Activated naive CD4-positive, alpha-beta T cell treated with anti-CD3 and anti-CD28 coated beads, Interleukin-2, amount 50 U/mL, for 16 hours (primary cell): ENCODE measurements at places on chromosomes 3 and 15.

DNA sequence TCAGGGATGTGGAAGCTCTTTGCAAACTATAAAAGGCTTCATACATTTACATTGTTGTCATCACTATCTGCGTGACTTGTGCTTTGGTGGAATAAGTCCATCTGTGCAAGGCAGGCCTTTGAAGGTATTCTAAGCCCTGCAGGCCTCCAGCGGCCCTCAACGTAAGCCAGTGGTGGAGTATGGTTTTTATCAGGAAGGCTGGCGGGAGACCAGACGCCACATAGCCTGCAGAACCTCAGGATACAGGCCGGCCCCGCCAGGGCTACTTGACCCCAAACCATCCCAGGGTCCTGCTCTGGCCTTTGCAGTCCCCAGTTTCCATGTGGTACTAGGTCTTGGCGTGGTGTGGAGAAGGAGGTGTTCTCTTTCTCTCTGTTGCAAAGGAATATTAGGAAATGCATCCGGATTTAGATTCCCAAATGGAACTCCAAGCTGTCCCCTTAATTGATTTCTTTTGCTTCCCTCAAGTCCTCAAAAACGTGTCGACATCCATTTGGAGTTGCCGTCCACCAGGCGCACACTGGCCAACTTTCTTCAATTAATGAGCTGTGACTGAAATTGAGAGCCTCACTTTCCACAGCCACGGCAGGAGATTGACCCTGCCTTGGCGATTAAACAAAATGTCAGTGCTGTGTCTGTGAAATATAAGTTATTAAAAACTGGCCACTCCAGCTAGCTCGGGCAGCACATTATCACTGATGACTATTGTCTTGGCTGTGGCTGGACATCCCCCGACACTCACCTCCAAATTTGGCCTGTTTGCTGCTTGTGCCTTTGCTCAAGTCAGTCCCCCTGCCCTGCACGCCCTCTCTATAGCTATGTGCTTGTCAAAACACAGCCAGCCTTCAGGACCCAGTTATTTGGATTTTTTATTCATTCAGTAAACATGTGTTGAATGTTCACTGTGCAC, 239.8 kb upstream of the TLE3 start:
- DNase-seq: no peak

- no peak for DNase-seq
These were observed 542.2 kb downstream of the FOXP1 start for GRCh38 chr3:71041371-71041770.

DNA sequence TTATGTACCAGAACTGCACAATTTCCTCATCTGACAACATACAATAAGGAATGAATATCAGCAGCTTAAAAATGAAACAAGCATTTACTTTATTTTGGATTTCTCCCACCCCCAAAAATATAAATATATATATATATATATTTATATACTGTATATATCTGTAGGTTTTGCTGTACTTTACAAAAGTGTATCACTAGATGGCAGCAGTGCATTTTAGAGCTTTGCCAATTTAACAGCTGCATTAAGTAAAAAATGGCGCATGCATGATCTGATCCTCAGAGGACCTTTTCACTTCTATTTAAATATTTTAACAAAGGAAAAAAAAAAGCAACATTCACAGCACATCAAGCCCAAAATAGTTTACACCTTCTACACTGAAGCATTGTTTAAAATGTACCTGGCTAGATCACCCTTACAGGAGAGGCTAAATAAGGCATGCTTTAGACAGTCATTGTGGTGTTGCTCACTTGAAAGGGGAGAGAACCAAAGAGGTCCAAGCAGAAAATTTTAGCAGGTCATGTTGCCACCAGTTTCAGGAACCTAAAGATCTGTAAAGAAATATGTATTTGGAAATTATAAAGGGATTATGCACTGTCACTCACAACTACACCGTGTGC, 72.6 kb downstream of the NPTN start:
- DNase-seq: no peak

- no peak for DNase-seq
These were observed 313.9 kb upstream of the SATB1 start for GRCh38 chr3:18739099-18739433.

- DNase-seq: no peak
These were observed 166.8 kb downstream of the TCF12 start for GRCh38 chr15:57085267-57085666.

GRCh38 chr3:193768070-193768394, 175.0 kb downstream of the OPA1 start:
- DNase-seq: no peak

- no peak for DNase-seq
These were observed 383.7 kb downstream of the MFSD1 start for GRCh38 chr3:159185443-159186050.

DNA sequence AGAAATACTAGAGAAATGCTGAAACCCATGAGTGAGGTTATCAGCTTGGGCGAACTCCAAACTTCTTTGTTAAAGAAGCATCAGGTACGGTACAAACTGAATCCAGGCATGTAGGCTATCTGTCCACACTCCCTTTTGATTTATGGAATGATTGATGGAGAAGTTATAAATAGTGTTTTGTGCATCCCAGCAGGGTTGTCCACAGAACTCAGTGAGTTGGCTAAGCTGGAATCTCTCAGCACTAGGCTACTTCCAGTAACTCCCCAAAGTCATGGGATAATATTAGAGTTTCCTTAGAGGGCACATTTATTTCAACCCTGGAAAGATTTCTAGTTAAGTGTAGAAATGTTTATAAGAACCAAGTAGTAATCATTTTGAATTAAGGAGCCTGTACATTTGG, 186.2 kb upstream of the CRBN start:
- DNase-seq: no peak

DNA sequence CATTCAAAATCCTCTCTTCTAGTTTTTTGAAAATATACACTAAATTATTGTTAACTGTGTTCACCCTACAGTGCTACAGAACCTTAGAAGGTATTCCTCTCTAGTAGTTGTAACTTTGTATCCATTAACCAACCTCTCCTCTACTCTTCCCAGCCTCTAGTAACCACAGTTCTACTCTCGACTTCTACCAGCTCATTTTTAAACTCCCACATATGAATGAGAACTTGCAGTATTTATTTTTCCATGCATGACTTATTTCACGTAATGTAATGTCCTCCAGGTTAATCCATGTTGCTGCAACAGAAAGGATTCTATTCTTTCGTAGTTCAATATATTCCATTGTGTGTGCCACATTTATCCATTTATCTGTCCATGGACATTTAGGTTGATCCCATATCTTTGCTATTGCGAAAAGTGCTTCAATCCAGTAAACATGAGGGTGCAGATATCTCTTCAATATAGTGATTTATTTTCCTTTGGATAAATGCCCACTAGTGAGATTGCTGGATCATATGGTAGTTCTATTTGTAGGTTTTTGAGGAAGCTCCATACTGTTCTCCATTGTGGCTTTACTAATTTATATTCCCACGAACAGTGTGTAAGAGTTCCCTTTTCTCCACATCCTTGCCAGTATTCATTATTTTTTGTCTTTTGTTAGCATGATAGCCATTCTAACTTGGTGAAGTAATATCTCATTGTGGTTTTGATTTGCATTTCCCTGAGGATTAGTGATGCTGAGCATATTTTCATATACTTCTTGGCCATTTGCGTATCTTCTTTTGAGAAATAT, 113.7 kb upstream of the SMAD3 start:
- no peak for DNase-seq

GRCh38 chr3:113602256-113602655, 69.9 kb downstream of the SIDT1 start:
- DNase-seq: no peak

GRCh38 chr15:67937153-67937761, 97.4 kb upstream of the RNU6-1 start:
- no peak for DNase-seq

- no peak for DNase-seq
These were observed 231.4 kb downstream of the CDIN1 start for GRCh38 chr15:36810656-36811449.

GRCh38 chr15:56320861-56321260, 44.4 kb upstream of the TEX9 start:
- no peak for DNase-seq

DNA sequence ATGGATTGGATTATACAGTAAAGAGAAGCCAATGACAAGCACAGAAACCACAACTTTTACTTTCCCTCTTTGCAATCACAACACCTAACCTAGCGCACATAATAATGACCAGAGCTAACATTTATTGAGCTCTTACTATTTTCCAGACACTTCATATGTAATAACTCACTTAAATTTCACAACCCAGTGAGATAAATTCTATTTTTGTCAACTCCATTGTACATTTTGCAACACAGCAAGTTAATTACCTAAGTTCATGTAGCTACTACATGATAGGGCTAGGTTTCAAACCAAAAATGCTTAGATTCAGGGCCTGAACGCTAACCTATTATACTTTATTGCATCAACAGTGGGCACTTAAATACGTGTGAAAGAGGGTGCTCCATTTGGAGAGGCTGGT, 89.5 kb downstream of the GADL1 start:
- DNase-seq: no peak

DNA sequence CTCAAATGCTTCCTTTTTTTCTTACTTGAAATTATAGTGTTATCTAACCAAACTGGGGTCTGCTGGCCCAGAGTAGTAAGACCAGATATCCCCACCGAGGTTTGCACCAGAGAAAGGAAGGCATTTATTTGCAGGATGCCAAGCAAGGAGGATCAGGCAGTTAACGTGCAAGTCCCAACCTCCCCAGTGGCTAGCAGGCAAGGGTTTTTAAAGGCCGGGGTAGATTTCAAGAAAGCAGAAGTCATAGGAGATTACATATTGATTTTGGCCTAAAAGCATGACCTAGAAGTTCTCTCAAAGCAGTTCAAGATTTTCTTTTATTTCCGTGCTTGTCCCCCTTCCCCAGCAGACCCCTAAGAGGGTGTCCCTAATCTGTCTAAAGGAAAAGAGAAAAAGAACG, 32.8 kb upstream of the STRIT1 start:
- DNase-seq: no peak

DNA sequence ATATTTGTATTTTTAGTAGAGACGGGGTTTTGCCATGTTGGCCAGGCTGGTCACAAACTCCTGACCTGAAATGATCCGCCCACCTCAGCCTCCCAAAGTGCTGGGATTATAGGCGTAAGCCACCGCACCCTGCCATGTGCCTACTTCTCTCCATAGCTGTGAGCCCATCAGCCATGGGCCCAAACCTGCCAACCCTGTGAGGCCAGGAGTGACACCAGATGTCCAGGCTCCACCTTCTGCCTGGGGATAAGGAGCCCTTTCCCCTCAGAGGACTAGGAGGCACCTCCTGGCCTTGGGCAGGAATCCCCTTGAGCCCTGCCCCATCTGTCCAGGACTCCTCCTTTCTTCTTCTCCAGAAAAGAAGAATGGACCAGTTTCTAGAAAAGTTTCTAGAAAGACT, 14.2 kb upstream of the RFT1 start:
- DNase-seq: no peak

- DNase-seq: no peak
These were observed 58.9 kb upstream of the TP63 start for GRCh38 chr3:189572249-189572648.

DNA sequence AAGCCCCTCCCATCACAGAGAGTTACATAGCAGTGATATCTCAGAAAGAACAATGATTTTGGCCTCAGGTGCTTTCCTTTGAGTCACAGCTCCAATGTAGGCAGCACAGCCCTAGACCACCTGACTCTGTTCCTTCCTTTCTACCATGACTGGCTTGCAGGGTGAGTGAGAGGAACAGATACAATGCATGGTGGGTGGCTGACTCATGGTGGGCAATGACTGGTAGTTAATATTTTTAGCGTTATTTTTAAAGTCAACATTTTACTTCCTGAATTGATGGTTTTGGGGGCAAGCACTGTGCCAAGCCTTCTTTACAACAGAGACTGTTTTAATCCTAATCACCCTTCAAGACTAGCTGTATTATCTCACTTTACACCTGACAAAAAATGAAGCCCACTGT, 32.8 kb upstream of the ST3GAL6 start:
- DNase-seq: no peak

GRCh38 chr3:11724615-11725339, 81.1 kb upstream of the VGLL4 start:
- DNase-seq: no peak

- DNase-seq: no peak
These were observed 8.3 kb upstream of the LIPH start for GRCh38 chr3:185560676-185561075.

DNA sequence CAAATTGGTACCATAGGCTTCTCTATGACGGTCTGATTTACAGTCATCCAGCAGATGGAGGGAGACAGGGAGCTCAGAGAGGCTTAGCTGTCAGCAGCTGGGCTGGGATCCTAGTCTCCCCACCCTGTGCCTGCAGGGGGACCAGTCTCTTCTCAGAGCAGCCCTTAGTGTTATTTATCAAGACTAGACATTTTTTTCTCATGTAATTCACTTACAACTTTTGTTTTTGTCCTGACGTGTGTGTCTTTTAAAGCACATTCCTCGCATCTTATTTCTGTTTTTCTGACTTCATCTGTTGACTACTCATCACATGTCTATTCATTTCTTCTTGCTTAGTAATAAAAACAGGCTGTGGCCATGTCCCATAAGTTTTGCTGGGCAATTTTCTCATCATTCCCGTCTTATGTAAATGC, 116.1 kb downstream of the KLF13 start:
- DNase-seq: no peak

DNA sequence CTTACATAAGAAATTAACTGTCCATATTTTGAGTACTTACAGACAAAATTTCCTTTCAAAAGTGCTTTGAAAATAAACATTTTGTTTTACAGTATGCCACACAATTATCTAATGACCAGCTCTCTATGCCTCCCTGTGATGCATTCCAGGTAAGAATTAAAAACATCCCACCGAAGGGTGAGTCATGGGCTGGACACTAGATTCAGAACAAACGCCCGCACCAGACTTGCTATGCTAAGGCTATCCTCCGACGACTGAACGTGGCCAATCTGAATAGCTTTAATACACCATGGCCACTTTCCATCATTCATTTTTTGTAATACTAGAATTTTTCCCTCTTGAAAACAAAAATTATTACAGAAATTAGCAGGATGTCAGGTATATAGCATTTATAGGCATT, 139.8 kb upstream of the TNIK start:
- DNase-seq: no peak

GRCh38 chr3:157388976-157389375, 47.7 kb upstream of the PTX3 start:
- DNase-seq: no peak

- no peak for DNase-seq
These were observed 67.5 kb upstream of the TJP1 start for GRCh38 chr15:29889542-29890329.
